ENCODE measurements at places on chromosomes 4 and X.

GRCh38 chr4:68463796-68464195 lies 16.5 kb downstream of the TMPRSS11E start:
- DNase-seq, result no peak

GRCh38 chr4:75308049-75308448 lies 206.2 kb downstream of the RCHY1 start:
- DNase-seq, result no peak

GRCh38 chrX:3651277-3651676 lies 62.2 kb downstream of the PRKX start:
- no peak for DNase-seq

GRCh38 chrX:136825771-136826170 lies 45.0 kb upstream of the ARHGEF6 start:
- no peak for DNase-seq

GRCh38 chrX:79290596-79290995 lies 76.5 kb downstream of the ITM2A start:
- DNase-seq, result no peak

DNA sequence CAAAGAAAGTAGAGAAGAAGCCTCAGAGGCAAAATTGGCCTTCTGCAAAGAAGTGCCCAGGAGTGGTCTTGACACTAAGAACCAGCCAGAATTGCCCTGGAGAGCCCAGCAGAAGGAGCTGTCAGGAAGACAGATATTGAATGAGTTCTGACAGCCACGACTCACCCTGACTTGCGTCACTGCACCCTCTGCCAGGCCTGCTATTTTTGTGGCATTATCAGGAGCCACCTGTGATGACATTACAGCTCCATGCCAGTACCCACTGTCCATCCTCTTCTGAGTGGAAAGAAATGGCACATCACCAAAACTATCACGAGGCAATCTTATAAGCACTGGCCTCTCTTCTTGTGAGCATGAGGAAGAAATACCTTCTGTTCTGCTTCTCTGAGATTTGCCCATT lies 67.7 kb downstream of the SMIM20 start:
- DNase-seq, result no peak

DNA sequence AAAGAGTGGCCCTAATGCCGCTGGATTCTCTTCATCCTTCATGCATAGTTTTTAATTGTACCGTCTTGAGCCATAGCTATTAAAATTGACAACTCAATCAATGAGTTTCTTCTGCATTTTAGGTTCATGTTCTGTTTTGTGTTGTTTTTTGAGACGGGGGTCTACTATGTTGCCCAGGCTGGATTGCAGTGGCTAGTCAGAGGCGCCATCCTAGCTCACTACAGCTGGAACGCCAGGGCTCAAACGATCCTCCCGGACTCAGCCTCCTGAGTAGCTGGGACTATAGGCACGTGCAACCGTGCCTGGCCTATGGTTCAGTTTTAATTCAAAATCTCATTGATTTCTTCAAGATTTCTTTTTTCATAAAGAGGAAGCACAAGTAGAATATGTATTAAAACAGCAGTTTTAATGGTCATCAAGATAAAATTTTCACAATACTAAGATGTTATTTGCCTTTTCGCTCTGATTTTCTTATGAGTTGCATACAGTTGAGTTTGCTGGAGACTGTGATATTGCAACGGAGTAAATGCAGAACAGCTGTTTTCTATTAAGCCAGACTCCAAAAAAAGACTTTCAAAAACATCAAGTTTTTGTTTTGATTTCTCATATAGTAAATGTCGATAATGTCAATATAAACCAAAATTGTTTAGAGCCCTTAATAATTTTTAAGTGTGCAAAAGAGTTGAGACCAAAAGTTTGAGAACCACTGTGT lies 1.1 kb upstream of the STX18 start:
- DNase-seq, result no peak

- DNase-seq, result no peak
These were observed 12.9 kb upstream of the RAB33B start for GRCh38 chr4:139441029-139441428.

- DNase-seq, result no peak
These were observed 65.0 kb downstream of the SCD5 start for GRCh38 chr4:82733636-82734035.

DNA sequence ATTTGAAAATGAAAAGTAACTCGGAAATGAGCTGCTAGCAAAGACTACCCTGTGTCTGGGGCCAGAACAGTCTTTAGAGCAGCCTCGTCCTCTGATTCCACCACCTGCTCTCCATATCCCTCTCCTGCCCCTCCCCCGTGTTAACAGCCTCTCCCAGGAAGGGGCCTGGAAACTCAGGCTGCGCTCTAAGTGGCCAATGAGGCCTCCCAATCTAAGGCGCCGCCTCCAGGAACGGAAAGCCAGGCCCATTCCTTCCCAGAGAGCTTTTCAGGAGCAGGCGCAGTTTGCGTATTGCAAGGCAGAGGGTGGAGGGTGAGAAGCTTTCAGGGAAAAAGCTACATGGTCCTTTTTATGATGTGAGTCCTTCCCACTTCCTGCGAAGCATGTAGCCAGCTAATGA lies 31.2 kb downstream of the RS1 start:
- no peak for DNase-seq

- no peak for DNase-seq
These were observed 51.4 kb downstream of the SORCS2 start for GRCh38 chr4:7243609-7244330.

- no peak for DNase-seq
These were observed 20.4 kb downstream of the USP46 start for GRCh38 chr4:52638717-52639116.

DNA sequence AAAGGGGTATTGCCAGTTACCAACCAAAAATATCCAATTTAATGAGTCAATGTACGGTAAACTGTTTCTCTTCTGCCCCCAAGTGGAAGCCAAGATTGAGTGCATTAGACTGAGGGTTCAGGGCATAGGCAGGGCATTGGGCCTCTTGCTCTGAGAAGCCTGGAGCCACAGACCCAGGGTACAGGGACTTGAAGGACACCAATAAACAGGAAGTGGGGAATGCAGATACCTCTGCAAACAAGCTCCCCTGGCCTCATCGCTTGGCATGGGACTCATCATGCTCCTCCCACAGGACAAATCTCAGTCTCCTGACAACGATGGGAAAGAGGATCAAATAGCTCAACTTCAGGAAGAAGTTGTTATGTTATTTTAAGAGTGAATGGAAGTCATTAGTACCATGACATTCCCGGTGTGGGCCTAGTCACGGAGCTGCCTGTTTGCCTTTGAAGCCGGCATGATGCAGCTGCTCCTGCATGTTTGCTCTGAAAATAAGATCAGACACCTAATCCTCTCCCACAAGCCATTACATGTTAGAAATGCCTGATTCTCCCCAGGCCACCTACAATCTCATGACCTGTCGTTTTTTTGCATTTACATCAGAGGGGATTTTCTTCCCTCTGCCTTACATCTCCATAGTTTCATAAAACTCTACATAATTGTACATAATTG lies 224.2 kb downstream of the RCHY1 start:
- DNase-seq, result no peak

DNA sequence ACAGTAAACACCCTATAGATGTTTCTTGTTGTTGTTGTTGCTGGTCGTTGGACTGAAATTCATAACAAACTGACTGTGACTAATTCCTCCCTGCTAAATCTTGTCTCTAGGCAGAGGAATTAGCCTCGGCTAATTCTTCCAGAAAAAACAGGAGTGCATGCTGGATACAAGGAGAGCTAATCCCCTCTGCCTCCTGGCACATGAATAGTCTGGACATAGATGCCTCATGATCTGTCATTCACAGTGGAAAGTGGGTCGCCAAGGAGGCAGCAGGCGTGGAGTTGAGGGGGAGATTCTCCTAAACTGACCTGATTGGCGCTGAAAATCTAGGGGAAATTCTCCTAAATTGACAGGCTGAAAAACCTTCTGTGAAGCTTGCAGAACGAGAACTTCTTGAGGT lies 220.1 kb downstream of the DCTD start:
- no peak for DNase-seq

DNA sequence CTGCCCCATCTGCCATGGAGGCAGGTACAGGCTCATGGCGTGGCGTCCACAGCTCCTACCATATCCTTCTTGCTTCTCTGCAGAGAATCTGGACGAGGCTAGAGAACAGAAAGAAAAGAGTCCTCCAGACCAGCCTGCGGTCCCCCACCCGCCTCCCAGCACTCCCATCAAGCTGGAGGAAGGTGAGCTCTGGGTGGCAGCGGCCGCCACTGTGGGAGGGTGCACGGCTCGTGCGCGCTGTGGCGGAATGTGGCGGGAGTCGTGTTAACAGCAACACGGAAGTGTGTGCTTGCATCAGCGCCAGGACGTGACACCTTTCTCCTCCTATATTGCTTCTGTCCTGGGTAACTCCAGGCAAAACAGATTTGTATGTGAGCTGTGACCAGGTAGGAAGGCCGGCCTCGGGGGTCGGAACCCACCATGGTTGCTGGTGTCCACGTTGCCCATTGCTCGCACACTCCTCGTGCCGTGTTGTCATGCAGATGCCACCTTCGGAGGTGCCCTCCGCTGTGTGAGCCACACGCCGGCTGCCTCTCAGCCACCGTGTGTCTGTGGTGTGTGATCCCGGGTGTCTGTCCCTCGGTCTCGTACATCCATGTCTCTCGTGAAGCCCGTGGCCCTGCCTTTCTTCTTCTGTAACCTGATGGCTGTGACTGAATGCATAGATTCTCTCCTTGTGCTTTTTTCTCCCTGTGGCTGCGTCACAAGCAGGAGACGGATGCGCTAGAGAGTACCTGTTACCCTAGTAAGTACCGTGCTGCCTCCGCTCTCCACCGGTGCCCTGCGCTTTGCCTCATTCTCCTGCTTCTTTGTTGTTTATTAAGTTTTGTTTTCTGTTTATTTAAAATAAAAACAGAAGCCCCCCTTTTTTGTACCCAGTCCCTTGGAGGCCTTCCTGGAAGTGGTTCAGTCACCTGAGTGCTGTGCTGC lies 37.0 kb downstream of the NOP14 start:
- no peak for DNase-seq

GRCh38 chr4:107825072-107825824 lies 516 bp downstream of the SGMS2 start:
- no peak for DNase-seq

DNA sequence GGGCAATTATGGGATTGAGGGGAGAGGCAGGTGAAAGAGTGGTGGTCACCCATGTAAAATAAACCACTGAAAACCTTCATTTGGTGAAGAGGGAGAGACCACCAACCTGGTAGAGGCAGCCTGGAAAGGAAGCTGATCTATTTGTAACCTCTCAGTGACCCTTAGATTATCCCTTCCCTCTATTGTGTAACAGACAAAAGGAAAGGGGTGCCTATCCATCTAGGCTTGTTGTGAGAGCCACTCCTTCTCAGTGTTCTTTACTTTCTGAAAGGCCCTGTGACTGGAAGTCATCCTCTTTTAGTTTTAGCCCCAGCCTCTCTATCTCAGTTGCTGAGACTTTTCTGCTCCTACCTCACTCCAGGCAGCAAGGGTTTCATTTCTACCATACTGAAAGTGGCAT lies 142.4 kb downstream of the TMEM164 start:
- DNase-seq, result no peak

GRCh38 chr4:166003811-166004210 lies 130.8 kb downstream of the TLL1 start:
- no peak for DNase-seq

DNA sequence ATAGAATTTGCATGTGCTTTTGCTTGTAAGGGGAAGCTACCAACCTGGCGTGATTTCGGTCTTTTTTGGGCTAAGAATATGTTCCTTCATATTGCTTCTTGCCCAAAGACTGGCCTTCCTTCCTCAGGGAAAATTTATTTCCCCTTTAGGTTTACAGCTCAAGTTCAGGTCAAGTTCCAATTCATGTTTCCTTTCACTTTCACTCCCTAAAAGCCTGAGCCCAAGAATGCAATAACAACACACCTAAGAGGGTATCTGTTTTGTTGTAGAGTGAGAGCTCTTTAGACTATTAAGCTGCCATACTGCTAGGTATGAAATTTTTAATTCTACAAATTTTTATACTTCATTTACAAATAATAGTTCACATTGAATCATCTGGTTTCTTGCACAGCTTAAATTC lies 299.6 kb downstream of the TLL1 start:
- no peak for DNase-seq

DNA sequence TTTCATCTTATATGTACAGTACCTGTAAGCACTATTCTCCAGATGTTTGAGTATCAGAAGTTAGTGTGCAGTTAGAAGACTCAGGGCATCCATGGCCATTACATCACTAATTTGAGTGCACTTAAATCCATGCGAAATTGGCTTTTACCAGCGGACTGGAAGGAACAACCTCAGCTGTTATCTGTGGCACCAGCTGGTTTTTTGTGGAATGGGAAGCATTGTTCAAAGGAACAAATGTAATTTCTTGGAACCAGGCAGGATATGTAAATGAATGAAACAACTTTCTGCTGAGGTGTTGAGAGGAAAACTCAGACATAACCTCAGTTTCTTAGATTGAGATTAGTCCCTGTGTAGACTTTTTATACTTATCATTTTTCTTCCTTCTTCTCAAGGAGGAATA lies 60.2 kb downstream of the PDGFRA start:
- no peak for DNase-seq

DNA sequence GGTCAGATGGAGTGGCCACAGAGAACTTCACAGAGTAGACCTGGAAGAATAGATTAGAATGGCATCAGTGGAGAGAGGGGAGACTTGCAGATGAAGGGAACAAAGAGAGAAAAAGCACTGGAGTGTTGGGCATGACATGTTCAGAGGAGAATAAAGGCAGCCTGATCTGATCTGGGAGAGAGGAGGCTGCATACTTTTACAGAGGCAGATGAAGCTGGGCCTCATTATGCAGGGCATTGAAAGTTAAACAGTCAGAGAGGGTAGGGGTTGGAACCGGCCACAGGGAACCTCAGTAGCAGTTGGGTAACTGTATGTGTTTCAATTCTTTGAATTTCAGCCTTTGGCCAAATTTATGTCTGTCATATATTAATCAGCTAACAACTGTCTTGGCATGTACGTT lies 61.2 kb downstream of the SH3BGRL start:
- no peak for DNase-seq

DNA sequence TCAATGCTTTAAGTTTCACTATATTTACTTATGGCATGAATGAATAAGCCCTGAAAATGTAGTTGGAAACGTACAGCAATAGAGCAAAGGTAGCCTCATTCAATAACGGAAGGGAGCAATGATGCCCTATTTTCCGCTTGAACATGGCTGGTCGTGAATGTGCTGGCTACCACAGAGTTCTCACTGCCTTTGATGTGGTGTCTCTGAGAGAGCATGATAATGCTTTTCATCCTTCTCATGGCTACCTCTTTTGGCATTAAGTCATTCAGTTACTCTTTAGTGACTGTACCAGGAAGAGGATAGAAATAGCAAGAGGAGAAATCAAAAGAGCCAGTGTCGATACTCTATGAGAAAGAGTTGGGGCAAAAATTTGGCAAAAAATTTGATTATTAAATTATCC lies 308.0 kb downstream of the PPP3CA start:
- DNase-seq, result peak; percentile 40

GRCh38 chrX:155899366-155899765 lies 18.2 kb downstream of the VAMP7 start:
- DNase-seq, result no peak

All from stimulated activated CD8-positive, alpha-beta memory T cell treated with anti-CD3 and anti-CD28 coated beads, Interleukin-15, amount 100 ng/mL, for 48 hours (primary cell).